Activated T-helper 2 cell treated with anti-CD3 and anti-CD28 coated beads, Interferon-gamma antibody, Interleukin-2, Interleukin-4, amounts not matched to agents 10 μg/mL and 5 μg/mL and 100 μg/mL, durations not matched to agents 14 hours and 24 hours and 36 hours (primary cell): ENCODE measurements at places on chromosomes 2 and 18. TPM values are rescaled to one million over a fixed set of nuclear protein-coding genes. Genes with fewer than 3 reads are reported as not detected.
A peak's percentile ranks its signal among the peaks of the same experiment; 100 is the strongest.

DNA sequence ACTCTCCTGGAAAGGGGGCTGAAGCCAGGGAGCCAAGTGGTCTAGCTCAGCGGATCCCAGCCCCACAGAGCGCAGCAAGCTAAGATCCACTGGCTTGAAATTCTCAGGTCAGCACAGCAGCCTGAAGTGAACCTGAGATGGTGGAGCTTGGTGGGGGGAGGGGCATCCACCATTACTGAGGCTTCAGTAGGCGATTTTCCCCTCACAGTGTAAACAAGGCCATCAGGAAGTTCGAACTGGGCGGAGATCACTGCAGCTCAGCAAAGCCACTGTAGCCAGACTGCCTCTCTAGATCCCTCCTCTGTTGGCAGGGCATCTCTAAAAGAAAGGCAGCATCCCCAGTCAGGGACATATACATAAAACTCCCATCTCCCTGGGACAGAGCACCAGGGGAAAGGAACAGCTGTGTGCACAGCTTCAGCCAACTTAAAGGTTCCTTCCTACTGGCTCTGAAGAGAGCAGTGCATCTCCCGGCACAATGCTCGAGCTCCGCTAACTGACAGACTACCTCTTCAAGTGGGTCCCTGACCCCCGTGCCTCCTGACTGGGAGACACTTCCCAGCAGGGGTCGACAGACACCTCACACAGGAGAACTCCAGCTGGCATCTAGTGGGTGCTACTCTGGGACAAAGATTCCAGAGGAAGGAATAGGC is 282.3 kb upstream of the EPC2 start:
- H3K27ac ChIP-seq, result no peak overlapping the region
- H3K4me1 ChIP-seq, result no peaks in the 10 kb centered on the region
- no peak for DNase-seq

DNA sequence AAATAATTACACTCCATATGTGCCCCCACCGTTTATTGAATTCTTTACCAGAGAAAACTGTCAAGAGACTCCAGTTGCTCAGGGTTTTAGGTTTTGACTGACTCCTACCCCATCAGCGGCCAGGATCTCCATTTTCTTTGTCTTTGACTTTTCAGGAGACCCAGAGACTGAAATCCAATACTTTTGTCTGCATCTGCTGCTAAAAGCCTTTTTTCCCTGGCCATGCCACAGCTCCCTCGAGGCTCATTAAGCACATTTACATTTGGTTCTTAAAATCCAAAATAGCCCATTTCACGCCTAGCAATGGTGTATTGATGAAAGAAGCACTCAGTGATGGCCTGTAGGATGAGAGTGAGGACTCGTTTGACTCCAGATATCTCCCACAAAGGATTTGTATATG is 332.6 kb upstream of the ACVR2A start:
- DNase-seq, result no peak
- H3K27ac ChIP-seq, result no peak overlapping the region
- peaks cover 8% of the 10 kb centered on the region for H3K27me3 ChIP-seq
- no peaks in the 10 kb centered on the region for H3K36me3 ChIP-seq
- no peak overlapping the region for H3K4me3 ChIP-seq

The NETO1 gene
- total RNA-seq, result 0.18 TPM in 1 of 2 replicates, not detected in the other

GRCh38 chr2:586641-587076 is 90.5 kb downstream of the TMEM18 start:
- H3K4me3 ChIP-seq, result no peak overlapping the region
- DNase-seq, result no peak
- no peak overlapping the region for H3K27ac ChIP-seq

The KYNU gene
- 0.11 TPM in 1 of 2 replicates, not detected in the other for total RNA-seq

DNA sequence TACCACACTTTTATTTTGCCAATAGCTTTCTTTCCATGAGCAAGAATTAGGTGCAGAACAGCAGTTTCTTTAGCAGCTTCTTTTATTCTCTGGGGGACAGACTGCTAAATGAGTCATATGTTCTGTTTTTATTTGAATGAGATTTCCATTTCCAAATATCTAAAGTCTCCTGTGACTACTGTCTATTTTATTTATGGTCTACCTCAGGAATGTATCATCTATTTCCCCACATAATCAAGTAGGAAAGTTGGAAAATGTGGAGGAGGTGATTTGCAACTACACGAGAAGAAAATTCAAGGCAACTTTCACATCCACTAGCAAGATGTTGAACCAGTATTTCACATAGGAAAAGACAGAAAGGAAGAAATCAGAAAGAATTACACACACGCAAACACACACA is 139.9 kb upstream of the MEX3C start:
- H3K4me1 ChIP-seq, result no peaks in the 10 kb centered on the region
- peaks cover 9% of the 10 kb centered on the region for H3K27me3 ChIP-seq
- no peak overlapping the region for H3K4me3 ChIP-seq
- H3K36me3 ChIP-seq, result no peaks in the 10 kb centered on the region

- no peak overlapping the region for H3K27ac ChIP-seq
- H3K36me3 ChIP-seq, result no peaks in the 10 kb centered on the region
- H3K27me3 ChIP-seq, result peaks cover 4% of the 10 kb centered on the region
- H3K4me1 ChIP-seq, result no peaks in the 10 kb centered on the region
- no peak for DNase-seq
Measured at GRCh38 chr18:36341944-36342343, 44.4 kb downstream of the FHOD3 start.

DNA sequence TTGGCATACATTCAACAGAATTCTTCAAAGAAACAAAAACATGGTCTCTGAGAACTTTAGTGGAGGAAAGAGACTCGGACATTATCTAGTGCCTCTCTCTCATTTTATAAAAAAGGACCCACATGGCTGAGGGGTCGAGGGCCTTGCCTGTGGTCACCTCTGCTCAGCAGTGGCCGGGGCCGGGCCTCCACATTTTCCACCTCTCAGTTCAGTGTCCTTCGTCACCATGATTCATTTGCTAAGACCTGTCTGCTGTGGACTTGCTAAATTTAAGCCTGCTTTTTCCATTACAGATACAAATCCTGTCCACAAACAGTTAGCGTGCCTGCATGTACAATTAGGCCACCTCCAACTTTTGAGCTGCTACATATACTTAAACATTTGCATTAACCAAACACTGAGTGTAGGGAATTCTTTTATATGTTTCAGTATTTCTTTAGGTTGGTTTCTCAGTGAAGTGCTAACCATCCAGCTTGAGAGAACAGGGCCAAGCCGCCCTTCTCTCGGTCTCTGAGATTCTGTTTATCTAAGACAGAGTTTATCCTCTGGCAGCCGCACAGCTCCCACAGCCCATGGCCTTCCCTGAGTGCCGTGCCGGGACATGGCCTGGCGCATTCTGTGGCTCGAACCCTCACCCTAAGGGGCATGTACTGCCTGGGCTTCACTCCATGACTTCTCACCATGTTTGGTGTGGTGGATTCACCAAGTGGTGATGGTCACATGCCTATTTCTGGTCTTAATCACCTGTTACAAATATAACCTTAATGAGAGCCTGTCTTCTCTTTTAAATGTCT is 46.2 kb downstream of the COA5 start:
- peaks cover 27% of the 10 kb centered on the region for H3K4me1 ChIP-seq
- H3K27me3 ChIP-seq, result no peaks in the 10 kb centered on the region
- DNase-seq, result no peak
- peaks cover 71% of the 10 kb centered on the region for H3K36me3 ChIP-seq
- H3K27ac ChIP-seq, result no peak overlapping the region
- no peak overlapping the region for H3K4me3 ChIP-seq

The PDE1A gene
- not detected in 2 replicates for total RNA-seq

DNA sequence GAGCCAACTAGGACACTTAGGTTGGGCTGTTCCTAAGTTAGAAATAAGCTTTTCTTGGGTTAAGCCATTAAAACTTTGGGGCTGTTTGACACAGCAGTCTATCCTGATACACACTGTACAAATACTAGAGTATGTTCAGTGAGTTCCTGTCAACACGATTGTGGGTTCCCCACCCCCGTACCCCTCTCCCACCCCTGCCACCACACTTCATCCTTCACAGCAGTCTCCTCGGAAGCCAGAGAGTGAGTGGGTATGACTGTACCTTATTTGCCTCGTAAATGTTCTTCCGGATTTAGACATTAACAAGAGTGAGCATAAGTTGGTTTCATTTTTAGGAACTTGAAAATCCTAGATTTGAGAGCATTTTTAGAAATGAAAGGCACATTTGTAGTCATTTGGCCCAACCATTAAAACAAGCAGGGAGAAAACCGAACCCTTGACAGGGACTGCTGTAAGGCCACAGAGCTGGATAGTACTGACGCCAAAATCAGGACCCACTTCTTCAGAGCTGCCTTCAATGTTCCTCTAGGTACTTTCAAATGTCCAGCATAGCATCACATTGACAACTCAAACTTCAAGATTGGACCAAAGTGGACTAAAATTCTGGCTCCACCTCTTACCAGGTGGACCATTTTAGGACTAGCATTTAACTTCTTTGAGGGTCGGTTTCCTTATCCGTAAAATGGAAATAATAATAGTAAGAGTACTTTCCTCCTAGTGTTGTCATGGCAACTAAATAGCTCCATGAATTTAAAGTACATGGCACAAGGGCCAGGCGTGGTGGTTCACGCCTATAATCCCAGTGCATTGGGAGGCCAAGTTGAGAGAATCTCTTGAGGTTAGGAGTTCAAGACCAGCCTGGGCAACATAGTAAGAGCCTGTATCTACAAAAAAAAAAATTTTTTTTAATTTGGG is 166.3 kb upstream of the SERTAD2 start:
- H3K4me1 ChIP-seq, result peaks cover 31% of the 10 kb centered on the region
- H3K4me3 ChIP-seq, result peak overlapping the region; percentile 59
- peak overlapping the region; percentile 91 for H3K27ac ChIP-seq

DNA sequence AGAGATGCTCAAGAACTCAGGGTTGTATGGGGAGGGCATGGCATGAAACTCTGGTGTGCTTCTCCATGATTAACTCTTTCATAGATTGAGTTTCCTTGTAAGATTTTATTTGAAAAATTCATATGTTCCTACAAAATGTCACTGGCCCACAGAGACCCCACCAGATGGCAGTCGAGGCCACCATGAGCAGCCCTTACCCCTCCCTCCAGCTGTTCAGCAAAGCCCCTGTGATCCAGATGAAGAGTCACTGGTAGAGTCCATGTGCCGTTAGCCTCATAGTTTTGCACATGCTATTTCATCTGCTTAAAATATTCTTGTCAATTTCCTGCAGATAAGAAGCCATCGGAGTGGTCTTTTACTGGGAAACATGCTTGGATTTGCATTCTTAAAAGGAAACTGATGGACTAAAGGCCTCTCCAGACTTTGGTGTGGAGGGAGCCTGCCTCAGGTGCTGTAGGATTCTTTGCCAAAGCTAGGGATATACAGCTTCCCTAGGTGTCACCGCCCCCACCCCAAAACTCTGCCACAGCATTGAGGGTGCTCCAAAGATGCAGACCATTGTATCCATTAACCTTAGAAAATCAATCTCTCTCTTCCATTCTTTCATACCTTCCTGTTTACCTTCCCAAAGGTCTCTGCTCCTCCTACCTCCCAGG is 18.8 kb downstream of the ZNF385B start:
- H3K27ac ChIP-seq, result no peak overlapping the region
- DNase-seq, result no peak
- no peak overlapping the region for H3K4me3 ChIP-seq
- peaks cover 7% of the 10 kb centered on the region for H3K27me3 ChIP-seq

The CROCC2 gene
- not detected in 2 replicates for total RNA-seq

The SATB2 gene
- 0.05 TPM in 2 replicates for total RNA-seq

The TMEM182 gene
- 3.2 and 4.1 TPM in 2 replicates for total RNA-seq

- no peak for DNase-seq
- no peak overlapping the region for H3K27ac ChIP-seq
- no peaks in the 10 kb centered on the region for H3K36me3 ChIP-seq
- no peak overlapping the region for H3K4me3 ChIP-seq
- H3K4me1 ChIP-seq, result peaks cover 9% of the 10 kb centered on the region
Measured at GRCh38 chr2:235047171-235048160, 95.6 kb downstream of the SH3BP4 start.

The MEP1B gene
- 0.21 TPM in 1 of 2 replicates, not detected in the other for total RNA-seq

- no peak overlapping the region for H3K27ac ChIP-seq
- no peak for DNase-seq
- peaks cover 20% of the 10 kb centered on the region for H3K27me3 ChIP-seq
- H3K4me3 ChIP-seq, result no peak overlapping the region
- H3K36me3 ChIP-seq, result no peaks in the 10 kb centered on the region
Measured at GRCh38 chr2:157625296-157625695, 3.4 kb downstream of the ACVR1C start.

DNA sequence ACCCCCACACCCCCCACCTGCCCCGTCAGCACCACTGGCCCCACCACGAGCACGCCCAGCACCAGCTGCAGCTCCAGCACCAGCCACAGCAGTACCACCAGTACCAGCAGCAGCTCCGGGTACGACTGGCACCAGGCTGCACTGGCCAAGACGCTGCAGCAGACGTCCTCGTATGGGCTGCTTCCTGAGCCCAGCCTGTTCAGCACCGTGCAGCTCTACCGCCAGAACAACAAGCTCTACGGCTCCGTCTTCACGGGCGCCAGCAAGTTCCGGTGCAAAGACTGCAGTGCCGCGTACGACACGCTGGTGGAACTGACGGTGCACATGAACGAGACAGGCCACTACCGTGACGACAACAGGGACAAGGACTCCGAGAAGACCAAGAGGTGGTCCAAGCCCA is 75.3 kb downstream of the TSHZ1 start:
- H3K4me3 ChIP-seq, result no peak overlapping the region
- DNase-seq, result no peak
- H3K4me1 ChIP-seq, result no peaks in the 10 kb centered on the region
- H3K27me3 ChIP-seq, result no peaks in the 10 kb centered on the region
- H3K36me3 ChIP-seq, result peaks cover 7% of the 10 kb centered on the region

The BCL2 gene
- total RNA-seq, result 76.1 and 79.0 TPM in 2 replicates

DNA sequence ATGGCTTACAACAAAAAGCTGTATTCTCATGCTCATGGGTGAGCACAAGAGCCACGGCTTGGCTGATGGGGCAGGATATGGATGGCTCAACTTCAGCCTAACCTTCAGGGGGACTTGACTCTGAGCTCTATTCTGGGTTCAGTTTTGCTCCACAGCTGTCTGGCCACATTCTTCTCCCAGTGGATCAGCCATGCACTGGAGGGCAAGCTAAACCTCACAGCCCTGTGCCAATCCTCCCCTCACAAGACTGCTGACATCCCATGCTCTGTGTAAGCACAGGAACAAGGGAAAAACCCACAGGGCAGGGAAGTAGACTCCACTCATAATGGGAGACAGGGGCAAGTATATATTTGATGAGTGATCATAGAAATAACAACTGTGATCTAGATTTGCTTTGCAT is 35.6 kb downstream of the COPS8 start:
- H3K27me3 ChIP-seq, result no peaks in the 10 kb centered on the region
- no peak overlapping the region for H3K27ac ChIP-seq
- DNase-seq, result no peak
- H3K4me1 ChIP-seq, result peaks cover 3% of the 10 kb centered on the region

The CABLES1 gene
- 27.4 and 33.5 TPM in 2 replicates for total RNA-seq
